BJ (cell line): ENCODE measurements at places on chromosomes 1 and 21.

DNA sequence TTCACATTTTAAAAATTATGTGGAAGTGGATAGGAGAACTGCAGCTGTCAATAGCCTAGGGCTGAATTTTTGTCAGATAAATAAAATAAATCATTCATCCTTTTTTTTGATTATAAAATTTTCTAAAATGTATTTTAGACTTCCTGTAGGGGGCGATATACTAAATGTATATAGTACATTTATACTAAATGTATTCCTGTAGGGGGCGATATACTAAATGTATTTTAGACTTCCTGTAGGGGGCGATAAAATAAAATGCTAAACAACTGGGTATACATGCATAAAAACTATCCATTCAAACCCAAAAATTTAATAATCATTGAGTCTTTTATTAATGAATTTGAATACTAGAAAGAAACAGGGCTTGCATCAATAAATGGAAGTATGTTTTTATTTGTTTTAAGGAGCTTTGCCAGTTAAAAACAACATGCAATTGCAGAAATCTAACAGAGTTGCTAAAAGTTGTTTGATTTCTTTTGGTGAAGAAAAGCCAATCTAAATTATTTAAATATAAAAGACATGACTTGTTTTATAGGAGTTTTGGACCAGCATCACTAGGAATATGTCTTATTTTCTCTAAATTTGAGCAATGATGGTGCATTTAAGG lies 31.4 kb downstream of the CLCA1 start:
- no peak for DNase-seq

- no peak for DNase-seq
These were observed 335.0 kb upstream of the NFIA start for GRCh38 chr1:60747353-60747752.

GRCh38 chr1:41842326-41842725 lies 76.4 kb downstream of the HIVEP3 start:
- DNase-seq: no peak

- peak; percentile 19 for DNase-seq
These were observed 1.2 kb downstream of the MAPKAPK2 start for GRCh38 chr1:206685769-206686477.

DNA sequence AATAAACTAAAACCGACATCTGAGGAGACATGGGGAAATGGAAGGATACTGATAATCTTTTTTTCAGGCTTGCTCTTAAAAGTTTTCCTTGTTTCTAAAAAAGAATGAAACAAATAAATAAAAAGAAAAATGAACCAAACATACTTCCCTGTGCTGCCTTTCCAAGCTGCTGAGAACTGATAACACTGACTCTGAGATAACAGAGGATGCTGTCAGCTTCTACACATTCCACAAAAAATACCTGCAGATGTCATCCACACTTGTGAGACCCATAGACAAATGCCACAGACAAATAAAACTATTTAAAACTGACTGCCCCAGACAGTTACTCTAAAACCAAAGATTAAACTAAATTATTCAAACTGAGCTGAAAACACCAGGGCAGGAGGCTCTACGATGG lies 12.0 kb upstream of the OR6K3 start:
- no peak for DNase-seq

GRCh38 chr1:17903386-17903785 lies 148.3 kb downstream of the ACTL8 start:
- no peak for DNase-seq

DNA sequence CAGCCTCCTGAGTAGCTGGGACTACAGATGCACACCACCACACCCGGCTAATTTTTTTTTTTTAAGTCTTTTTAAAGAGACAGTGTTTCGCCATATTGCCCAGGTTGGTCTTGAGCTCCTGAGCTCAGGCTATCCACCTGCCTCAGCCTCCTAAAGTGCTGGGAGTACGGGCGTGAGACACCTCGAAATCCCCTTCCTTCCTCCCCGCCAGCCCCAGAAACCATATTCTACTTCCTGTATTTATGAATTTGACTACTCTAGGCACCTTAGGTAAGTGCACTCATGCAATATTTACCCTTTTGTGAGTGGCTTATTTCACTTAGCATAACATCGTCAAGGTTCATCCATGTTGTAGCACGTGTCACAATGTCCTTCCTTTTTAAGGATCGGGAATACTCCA lies 6.9 kb upstream of the LRP8 start:
- DNase-seq: no peak

- no peak for DNase-seq
These were observed 21.3 kb downstream of the SH2D2A start for GRCh38 chr1:156795374-156795733.

DNA sequence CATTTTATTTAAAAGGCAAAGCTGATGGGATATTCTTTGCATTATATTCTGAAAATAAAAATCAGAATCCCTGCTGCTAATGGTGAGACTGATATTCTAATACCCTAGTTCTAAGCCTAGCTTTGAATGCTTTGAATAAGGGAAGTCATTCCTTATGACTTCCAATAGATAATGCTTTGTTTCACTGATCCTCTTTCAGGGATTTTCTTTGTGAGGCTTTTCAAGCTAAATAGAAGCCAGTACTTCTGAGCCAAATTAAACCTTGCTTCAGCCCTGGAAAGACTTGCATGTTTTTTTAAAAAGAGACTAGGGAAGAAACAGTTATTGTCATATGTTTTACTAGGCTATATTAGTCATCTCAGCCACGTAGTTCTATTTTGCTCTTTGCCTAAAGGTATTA lies 68.5 kb upstream of the CACYBP start:
- DNase-seq: no peak

DNA sequence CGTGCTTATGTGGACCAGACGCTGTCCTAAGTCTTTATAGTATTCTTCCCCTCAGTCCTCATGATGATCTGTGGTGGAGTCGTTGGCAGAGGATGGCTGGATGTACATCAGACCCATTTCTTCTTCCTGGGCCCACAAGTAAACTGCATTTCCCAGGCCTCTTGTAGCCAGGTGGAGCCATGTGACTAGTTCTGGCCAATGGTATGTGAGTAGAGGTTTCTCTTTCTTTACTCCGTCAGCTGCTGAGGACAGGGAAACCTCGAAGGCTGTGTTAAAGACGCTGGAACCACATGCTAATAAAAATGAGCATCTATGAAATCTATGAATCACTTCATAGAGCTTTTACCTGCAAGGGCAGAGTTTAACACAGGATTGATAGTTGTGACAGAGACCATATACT lies 18.7 kb upstream of the ZNF362 start:
- DNase-seq: no peak

- no peak for DNase-seq
These were observed 6.4 kb downstream of the GFI1 start for GRCh38 chr1:92480200-92480812.

GRCh38 chr1:247857069-247857984 lies at the start of gene TRIM58:
Gene TRIM58, plus strand, starts transcription at chr1:247857187. Its CDS starts 60 bp downstream, at chr1:247857247.
- DNase-seq: no peak

GRCh38 chr1:156424806-156425432 lies 55.9 kb downstream of the RHBG start:
- DNase-seq: no peak

- DNase-seq: no peak
These were observed 121.3 kb downstream of the CDC7 start for GRCh38 chr1:91621907-91622306.

- DNase-seq: no peak
These were observed 1.4 kb downstream of the CDA start for GRCh38 chr1:20590306-20590777.

GRCh38 chr1:19381261-19381660 lies 69.1 kb downstream of the SLC66A1 start:
- no peak for DNase-seq
